Endothelial cell of umbilical vein (primary cell): ENCODE measurements at places on chromosomes 4 and X. TPM values are rescaled to one million over a fixed set of nuclear protein-coding genes. Genes with fewer than 3 reads are reported as not detected.

GLRA2 gene
- total RNA-seq, result not detected in 2 replicates

SERTM2 gene
- total RNA-seq, result not detected in 2 replicates

RRH gene
- 0.31 TPM in 1 of 2 replicates, not detected in the other for total RNA-seq

ZNF711 gene
- 5.0 and 5.2 TPM in 2 replicates for total RNA-seq

STBD1 gene
- total RNA-seq, result 0.18 and 0.25 TPM in 2 replicates

APELA gene
- not detected in 2 replicates for total RNA-seq

PDGFC gene
- 5.3 and 6.7 TPM in 2 replicates for total RNA-seq

LRCH2 gene
- total RNA-seq, result 4.6 and 4.7 TPM in 2 replicates

C4orf51 gene
- total RNA-seq, result not detected in 2 replicates

ZMAT1 gene
- 3.7 and 4.3 TPM in 2 replicates for total RNA-seq

C4orf54 gene
- not detected in 2 replicates for total RNA-seq

DNA sequence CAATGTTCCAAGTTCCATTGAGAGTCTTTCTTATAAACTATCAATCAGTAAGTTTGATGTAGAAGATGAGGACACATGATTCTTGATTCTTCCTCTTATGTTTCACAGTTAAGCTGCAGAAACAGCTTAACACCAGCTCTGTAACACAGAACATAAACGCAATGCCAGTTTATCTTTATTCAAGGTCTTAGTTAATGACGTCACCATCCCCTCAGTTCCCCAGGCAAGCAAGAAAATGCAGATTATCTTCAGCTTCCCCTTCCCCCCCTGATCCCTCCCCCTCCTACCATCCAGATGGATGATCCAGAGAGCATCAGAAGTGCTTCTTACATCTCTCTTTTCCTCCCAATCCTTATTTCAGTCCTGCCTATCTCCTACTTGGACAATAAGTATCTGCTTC is 4.4 kb upstream of the SH3RF1 start:
- no peak overlapping the region for H3K4me3 ChIP-seq
- no peaks in the 10 kb centered on the region for H3K27me3 ChIP-seq
- H3K4me1 ChIP-seq, result peaks cover 13% of the 10 kb centered on the region
- H3K27ac ChIP-seq, result no peak overlapping the region
- H3K36me3 ChIP-seq, result no peaks in the 10 kb centered on the region

DNA sequence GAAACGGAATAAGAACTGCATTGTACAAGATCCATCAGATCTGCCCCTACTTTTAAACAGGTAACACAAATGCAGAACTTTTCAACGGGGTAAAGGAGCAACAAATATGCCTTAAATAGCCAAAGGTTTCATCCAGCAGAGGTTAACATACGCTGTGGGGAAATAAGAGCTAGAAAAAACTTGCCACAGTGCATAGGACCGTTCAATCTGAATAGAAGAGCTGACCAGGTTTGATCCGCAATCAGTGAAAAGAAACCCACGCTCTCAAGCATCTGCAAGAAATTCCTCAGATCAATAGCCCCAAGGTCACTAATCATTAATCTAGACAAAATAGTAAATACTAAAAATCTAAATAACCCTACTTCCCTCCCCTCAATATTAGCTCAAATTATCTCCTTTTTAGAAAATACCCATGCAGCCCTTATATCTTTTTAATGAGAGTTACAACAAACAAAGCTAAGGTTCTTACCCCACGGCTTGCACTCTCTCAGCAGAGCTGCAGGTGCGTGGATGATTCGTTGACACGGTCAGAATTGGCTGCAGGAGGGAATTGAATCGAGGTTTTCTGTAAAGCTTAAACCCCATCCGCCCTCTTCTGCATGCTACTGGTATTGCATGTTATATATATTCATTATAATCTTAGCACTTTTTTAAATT is at the start of gene TLR10:
TSS of gene TLR10 (minus strand) at position 539 of the 657 bp plus-strand sequence. CDS start 7,400 bp downstream, outside the sequence.
- H3K4me3 ChIP-seq, result no peak within 1 kb of the TSS
- H3K4me1 ChIP-seq, result no peaks in the 10 kb centered on the region
- peaks cover 2% of the 10 kb centered on the region for H3K27me3 ChIP-seq
- no peaks in the 10 kb centered on the region for H3K36me3 ChIP-seq

DNA sequence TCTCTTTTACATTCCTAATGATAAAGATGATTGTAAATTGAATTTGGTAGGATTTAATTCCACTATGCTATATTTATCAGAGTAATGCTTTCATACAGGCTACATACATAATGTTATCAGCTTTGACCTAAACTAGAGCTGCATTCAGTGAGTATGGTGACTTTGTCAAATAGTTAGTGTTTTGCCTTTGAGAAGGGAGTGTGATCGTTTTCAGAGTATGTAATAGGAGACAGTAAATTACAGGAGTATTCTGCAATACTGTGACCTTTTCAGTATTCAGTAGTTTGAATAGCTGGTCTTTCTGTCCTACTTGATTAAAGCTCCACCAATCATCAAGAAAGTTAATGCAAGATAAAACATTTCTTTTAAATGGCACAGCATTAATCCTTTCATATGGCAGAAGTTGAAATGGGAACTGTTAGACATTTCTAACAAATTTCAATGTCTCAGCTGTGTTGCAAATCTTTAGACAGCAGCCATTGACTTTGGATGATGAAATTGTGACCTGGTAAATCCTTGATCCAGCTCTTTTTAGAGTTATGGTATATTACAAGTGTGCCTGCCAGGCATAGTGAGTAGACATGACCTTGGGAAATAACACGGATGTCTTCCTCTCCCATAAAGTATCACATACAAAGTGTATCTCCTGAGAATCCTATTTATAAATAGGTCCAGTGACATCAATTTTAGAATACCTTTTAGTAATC is 455.3 kb downstream of the KCTD8 start:
- no peak overlapping the region for H3K4me3 ChIP-seq
- H3K4me1 ChIP-seq, result no peaks in the 10 kb centered on the region
- no peaks in the 10 kb centered on the region for H3K36me3 ChIP-seq
- DNase-seq, result no peak
- no peaks in the 10 kb centered on the region for H3K27me3 ChIP-seq
- H3K27ac ChIP-seq, result no peak overlapping the region

GRCh38 chr4:5810770-5811430 is 82.0 kb downstream of the CRMP1 start:
- H3K27ac ChIP-seq, result no peak overlapping the region
- peaks cover 43% of the 10 kb centered on the region for H3K36me3 ChIP-seq
- H3K27me3 ChIP-seq, result no peaks in the 10 kb centered on the region

GRCh38 chr4:38600575-38600974 is 63.4 kb upstream of the KLF3 start:
- H3K27ac ChIP-seq, result no peak overlapping the region
- no peak for DNase-seq
- H3K4me3 ChIP-seq, result no peak overlapping the region
- peaks cover 1% of the 10 kb centered on the region for H3K27me3 ChIP-seq

DNA sequence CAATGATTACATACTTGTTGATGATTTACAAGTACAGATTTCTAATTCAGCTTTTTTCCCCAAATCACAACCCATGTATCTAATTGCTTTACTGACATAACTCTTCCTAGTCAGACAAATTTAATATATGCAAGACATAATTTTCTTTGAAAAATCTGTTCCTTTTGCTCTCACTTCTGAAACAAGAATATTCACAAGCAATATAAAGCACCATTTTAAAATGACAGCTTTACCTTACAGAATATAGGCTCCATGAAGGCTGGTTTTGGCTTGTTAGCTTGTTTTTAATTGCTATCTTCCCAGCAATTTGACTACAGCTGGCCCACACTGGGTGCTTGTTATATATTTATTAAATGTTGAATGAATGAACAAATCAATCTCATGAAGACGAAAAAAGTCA is 24.5 kb downstream of the GPM6A start:
- no peaks in the 10 kb centered on the region for H3K4me1 ChIP-seq
- H3K4me3 ChIP-seq, result no peak overlapping the region
- no peak overlapping the region for H3K27ac ChIP-seq

GRCh38 chrX:74449937-74450330 is 28.6 kb downstream of the SLC16A2 start:
- no peaks in the 10 kb centered on the region for H3K36me3 ChIP-seq
- no peak overlapping the region for H3K4me3 ChIP-seq
- H3K27ac ChIP-seq, result no peak overlapping the region
- no peak for DNase-seq
- no peaks in the 10 kb centered on the region for H3K27me3 ChIP-seq
- H3K4me1 ChIP-seq, result no peaks in the 10 kb centered on the region

GRCh38 chr4:183798301-183799253 is 106.5 kb upstream of the STOX2 start:
- peaks cover 15% of the 10 kb centered on the region for H3K27me3 ChIP-seq
- no peak for DNase-seq
- no peaks in the 10 kb centered on the region for H3K36me3 ChIP-seq
- H3K4me1 ChIP-seq, result no peaks in the 10 kb centered on the region
- H3K27ac ChIP-seq, result no peak overlapping the region

GRCh38 chrX:69136546-69137331 is 28.5 kb downstream of the PJA1 start:
- no peak overlapping the region for H3K4me3 ChIP-seq
- H3K36me3 ChIP-seq, result no peaks in the 10 kb centered on the region
- H3K27me3 ChIP-seq, result no peaks in the 10 kb centered on the region
- no peaks in the 10 kb centered on the region for H3K4me1 ChIP-seq

GRCh38 chrX:135893294-135893817 is at the start of the genes CT45A10 and SAGE1:
Gene CT45A10, minus strand, starts transcription at chrX:135893444. Its CDS starts 8,100 bp downstream, at chrX:135885344.
Gene SAGE1, plus strand, starts transcription at chrX:135893716. Its CDS starts 2,527 bp downstream, at chrX:135896243.
- H3K4me3 ChIP-seq, result no peak within 1 kb of the TSS
- H3K27me3 ChIP-seq, result no peaks in the 10 kb centered on the region
- no peaks in the 10 kb centered on the region for H3K36me3 ChIP-seq
- no peak within 1 kb of the TSS for H3K27ac ChIP-seq
- H3K4me1 ChIP-seq, result no peaks in the 10 kb centered on the region
- no peak for DNase-seq

GRCh38 chr4:26779224-26779623 is 81.4 kb upstream of the STIM2 start:
- H3K36me3 ChIP-seq, result no peaks in the 10 kb centered on the region
- H3K27ac ChIP-seq, result no peak overlapping the region
- H3K27me3 ChIP-seq, result no peaks in the 10 kb centered on the region
- no peak overlapping the region for H3K4me3 ChIP-seq

DNA sequence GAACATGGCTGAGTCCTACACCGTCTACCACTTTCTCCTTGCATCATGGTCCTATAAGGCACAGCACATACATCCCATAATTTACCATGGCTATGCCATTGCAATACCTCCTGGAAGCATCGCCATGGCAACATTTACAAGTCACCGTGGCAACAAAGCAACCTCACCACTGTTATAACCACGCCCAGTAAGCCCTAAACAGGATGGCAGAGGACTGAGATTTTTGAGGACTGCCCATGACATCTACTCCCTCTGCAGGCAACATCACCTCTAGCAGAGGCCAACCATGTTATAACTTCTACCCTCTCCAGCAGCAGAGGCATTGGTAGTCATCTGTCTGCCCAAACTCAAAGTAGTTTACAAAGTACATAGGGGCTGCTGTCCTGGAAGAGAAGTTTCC is 29.7 kb downstream of the BCOR start:
- no peaks in the 10 kb centered on the region for H3K27me3 ChIP-seq
- H3K36me3 ChIP-seq, result no peaks in the 10 kb centered on the region
- DNase-seq, result no peak
- H3K27ac ChIP-seq, result no peak overlapping the region

- DNase-seq, result no peak
- no peak overlapping the region for H3K27ac ChIP-seq
- H3K36me3 ChIP-seq, result no peaks in the 10 kb centered on the region
- H3K4me1 ChIP-seq, result no peaks in the 10 kb centered on the region
These were observed 11.3 kb upstream of the GLUD2 start for GRCh38 chrX:121036137-121036536.

- H3K27me3 ChIP-seq, result peaks cover 2% of the 10 kb centered on the region
- H3K27ac ChIP-seq, result no peak overlapping the region
- H3K4me1 ChIP-seq, result peaks cover 4% of the 10 kb centered on the region
- DNase-seq, result no peak
These were observed 73.1 kb downstream of the FAT1 start for GRCh38 chr4:186650401-186651180.

DNA sequence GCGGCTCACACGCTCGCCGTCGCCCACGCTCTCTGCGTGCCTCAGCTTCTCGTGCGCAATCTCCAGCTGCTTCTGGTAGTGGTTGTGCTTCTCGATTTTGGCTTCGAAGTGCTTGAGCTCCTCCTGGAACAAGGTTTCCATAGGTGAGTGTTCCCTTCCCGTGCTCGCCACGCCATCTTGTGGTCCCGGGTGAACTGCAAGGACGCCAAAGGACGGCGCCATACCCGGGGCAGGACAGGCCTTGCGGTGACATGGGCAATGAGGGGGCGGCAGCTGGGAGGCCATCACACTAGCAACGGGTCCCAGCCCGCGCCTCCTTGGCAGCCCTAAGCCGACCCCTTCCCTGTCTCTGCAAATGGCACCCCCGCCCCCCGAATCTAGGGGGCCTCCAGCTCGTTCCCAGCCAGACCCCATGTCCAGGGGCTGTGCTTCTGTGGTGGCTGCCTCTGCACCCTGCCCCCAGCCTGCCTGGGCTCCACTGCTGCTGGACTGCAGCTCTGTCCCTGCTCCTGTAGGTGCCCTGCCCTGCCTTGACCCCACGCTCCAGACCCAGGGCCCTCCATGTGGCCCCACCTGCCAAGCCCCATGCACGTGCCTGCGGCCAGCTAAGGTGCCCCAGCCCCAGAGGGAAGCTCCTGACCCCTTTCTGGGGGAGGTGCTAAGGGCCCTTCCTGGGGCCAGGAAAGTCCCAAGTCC is 17.3 kb downstream of the LRPAP1 start:
- H3K36me3 ChIP-seq, result peaks cover 63% of the 10 kb centered on the region
- DNase-seq, result no peak
- H3K4me3 ChIP-seq, result no peak overlapping the region
- no peaks in the 10 kb centered on the region for H3K4me1 ChIP-seq

- peak; percentile 18 for DNase-seq
- peak overlapping the region; percentile 52 for H3K4me3 ChIP-seq
- H3K36me3 ChIP-seq, result no peaks in the 10 kb centered on the region
- peaks cover 15% of the 10 kb centered on the region for H3K4me1 ChIP-seq
- H3K27ac ChIP-seq, result no peak overlapping the region
- H3K27me3 ChIP-seq, result peaks cover 7% of the 10 kb centered on the region
These were observed 14.6 kb upstream of the SLC25A4 start for GRCh38 chr4:185128272-185129119.

- no peaks in the 10 kb centered on the region for H3K4me1 ChIP-seq
- H3K36me3 ChIP-seq, result no peaks in the 10 kb centered on the region
- H3K27ac ChIP-seq, result no peak overlapping the region
- DNase-seq, result no peak
- no peak overlapping the region for H3K4me3 ChIP-seq
These were observed 173.9 kb upstream of the VCX3A start for GRCh38 chrX:6708676-6709380.

- no peaks in the 10 kb centered on the region for H3K27me3 ChIP-seq
- no peak overlapping the region for H3K27ac ChIP-seq
- DNase-seq, result peak; percentile 2
- no peak overlapping the region for H3K4me3 ChIP-seq
- no peaks in the 10 kb centered on the region for H3K4me1 ChIP-seq
These were observed 108.3 kb downstream of the AGTR2 start for GRCh38 chrX:116278826-116279225.

GRCh38 chr4:39569209-39569608 is 42.0 kb upstream of the UGDH start:
- H3K36me3 ChIP-seq, result peaks cover 3% of the 10 kb centered on the region
- H3K4me1 ChIP-seq, result no peaks in the 10 kb centered on the region
- DNase-seq, result no peak
- no peaks in the 10 kb centered on the region for H3K27me3 ChIP-seq
- H3K27ac ChIP-seq, result no peak overlapping the region

GRCh38 chr4:87068583-87069021 is 133.8 kb downstream of the AFF1 start:
- H3K4me1 ChIP-seq, result peaks cover 8% of the 10 kb centered on the region
- H3K36me3 ChIP-seq, result no peaks in the 10 kb centered on the region
- no peaks in the 10 kb centered on the region for H3K27me3 ChIP-seq
- no peak overlapping the region for H3K4me3 ChIP-seq
